ENCODE measurements at places on chromosomes 12 and 14.

- DNase-seq: no peak
Measured at GRCh38 chr12:2668816-2669215, 126.0 kb upstream of the FKBP4 start.

DNA sequence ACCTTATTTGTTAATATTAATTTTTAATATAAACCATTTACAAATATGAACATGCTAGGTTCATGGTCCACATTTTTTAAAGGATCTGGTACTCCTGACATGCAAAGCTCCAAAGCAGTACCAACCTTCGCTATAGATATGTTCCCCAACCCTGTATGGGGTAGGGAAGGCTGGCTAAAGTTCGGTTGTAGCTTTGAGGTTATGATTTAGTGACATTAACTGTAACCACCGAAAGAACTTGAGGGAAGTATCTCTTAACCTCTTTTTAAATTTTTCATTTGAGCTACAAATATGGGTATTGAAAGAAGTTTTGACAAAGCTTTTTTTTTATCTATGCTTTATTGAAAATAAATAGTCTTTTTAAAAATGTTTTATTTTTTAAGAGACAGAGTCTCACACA lies 115.5 kb downstream of the DYRK2 start:
- DNase-seq: no peak

GRCh38 chr12:59873136-59873535 lies 277.3 kb downstream of the SLC16A7 start:
- DNase-seq: no peak

DNA sequence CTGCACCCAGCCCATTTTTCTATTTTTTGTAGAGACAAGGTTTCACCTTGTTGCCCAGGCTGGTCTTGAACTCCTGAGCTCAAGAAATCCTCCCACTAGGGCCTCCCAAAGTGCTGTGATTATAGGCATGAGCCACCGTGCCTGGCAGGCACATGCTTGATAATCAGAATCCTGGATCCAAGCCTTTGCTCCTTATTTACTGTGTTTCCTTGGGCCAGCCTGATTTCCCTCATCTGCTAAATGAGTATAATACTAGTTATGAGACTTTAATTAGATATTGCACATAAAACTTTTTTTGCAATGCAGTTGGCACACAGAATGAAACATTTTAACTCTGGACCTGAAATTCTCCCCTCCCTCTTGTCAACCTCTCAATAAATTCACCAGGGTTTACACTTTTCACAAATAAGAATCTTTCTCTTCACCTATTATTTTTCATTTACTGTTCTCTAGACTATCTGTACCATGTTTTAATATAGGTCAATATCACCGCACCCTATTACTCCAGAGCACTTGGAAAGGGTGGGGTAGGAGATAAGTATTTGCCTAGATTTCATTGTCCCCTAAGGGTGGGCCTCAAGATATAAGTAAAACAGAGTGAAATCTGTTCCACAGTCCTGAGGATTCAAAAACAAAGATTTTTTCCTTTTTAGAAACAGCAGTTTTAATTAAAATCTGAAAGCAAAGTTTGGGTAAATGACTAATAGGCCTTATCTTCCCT lies 69.2 kb upstream of the NR2C1 start:
- DNase-seq: no peak

- DNase-seq: peak; percentile 23
Measured at GRCh38 chr14:99393059-99393655, 87.5 kb downstream of the SETD3 start.

DNA sequence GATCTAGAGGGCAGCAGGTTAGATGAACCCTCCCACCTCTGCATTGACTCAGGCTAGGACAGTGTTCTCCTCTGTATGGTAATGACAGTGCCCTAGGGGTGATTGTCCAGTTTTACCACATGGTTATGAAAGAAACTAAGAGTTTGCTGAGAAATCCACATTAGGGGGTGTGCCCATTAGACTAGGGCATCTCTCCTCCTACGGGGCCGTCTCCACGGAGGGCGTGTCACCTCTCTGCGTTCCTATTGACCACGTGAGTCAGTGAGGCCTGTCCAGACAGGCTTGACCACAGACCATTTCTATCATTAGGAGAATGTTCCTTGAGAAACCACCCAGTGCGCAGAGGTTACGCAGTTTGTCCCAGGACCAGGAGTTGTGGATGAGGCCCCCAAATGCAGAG lies 8.3 kb downstream of the MVK start:
- DNase-seq: no peak

DNA sequence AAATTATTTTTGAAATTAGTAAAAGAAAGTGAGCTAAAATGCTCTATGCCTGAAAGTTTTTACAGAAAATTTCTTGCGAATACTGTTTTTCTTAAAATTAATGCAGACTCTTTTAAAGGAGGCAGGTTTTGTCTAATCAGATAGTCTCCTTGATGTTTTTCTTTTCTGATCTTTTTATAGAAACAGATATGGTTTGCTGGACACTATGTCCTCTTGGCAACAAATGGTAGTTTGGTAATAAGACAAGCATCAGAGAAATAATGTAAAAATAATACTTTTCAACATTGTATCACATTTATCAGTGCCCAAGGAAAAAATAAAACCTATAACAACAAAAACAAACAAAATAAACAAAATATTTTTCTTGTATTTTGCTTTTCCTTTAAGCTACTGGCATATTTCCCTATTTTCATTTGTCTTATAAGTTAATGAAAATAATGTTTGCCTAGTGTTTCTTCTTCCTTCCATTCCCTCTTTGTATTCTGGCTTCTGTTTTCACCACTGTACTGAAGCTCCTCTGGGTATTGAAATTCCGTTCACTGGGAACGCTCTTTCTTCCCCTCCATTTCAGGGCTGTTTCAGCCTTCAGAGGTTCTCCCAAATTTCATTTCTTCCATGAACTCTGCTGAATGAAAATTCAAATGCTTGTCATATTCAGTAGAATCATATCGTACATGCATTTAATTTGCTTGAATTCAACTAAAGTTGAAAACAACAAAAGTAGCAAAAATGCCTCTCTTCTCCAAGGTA lies 115.3 kb downstream of the TRMT5 start:
- no peak for DNase-seq

DNA sequence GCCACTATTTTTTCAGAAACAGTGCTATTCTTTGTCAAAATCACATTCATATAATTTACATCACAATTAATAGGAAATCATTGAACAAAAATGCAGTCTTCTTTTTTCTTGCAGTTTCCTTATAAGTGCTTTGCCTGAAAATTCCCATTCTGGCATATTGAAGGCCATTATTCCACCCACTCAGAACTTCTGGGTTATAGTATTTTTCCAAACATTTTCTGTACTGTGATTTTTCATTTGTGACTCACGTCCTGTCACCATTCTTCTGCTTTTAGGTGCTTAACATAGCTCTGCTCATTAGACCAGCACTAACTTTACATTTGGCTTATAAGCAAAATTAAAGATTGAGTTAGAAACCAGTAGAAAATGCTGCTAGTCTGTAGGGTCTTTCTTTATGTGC lies 241.0 kb upstream of the NPAS3 start:
- DNase-seq: peak; percentile 82

- DNase-seq: no peak
Measured at GRCh38 chr14:66000766-66001165, 485.4 kb upstream of the CCDC196 start.

- peak; percentile 96 for DNase-seq
Measured at GRCh38 chr12:120257041-120257821, 8.3 kb downstream of the PXN start.

DNA sequence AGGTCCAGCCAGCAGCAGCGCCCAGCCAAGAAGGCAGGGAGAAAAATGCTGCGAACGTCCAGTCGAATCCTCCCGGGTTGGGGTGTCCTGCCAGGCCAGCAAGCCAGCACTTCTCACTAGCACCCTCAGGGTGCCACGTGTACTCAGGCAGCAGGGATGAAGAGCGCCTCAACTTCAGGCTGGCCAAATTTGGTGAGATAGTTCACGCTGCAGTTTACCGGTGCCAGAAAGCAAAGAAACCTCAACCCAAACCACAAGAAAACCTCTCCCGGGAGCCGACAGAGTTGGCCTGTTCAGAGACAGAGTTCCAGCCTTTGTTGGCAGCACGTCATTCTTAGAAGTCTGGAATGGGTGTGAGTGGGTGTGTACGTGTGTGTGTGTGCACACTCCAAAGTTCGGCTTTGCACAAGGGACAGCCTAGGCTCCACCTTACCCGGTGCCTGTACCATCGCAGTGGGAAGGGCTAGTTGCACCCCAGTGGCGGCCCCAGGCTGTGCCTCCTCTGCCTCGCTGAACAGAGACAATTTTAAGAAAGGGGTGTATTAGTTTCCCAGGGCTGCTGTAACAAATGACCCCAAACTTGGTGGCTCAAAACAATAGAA lies 42.1 kb downstream of the ELK3 start:
- DNase-seq: peak; percentile 69

DNA sequence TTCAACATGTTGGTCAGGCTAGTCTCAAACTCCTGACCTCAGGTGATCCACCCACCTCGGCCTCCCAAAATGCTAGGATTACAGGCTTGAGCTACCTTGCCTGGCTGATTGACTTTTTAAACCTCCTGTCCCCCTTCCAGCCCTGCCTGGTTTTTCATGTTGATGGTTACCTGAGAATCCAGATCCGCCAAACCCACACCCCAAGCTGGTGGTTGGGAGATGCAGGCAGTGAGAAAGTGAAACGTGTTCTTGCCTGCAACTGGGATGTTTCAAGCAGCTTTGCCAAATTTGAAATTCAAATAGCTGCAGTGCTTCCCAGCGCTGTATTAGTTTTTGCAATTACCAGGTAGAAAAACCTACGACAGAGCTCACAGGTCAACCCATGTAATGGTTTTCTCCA lies 238.3 kb upstream of the PWP1 start:
- no peak for DNase-seq

Data from fibroblast of skin of right quadriceps (primary cell).